Stimulated activated naive CD4-positive, alpha-beta T cell (primary cell): ENCODE measurements at places on chromosomes 7 and 10.
A peak's percentile ranks its signal among the peaks of the same experiment; 100 is the strongest.

- DNase-seq = peak; percentile 32
Measured at GRCh38 chr7:138625849-138626230, 75.3 kb downstream of the SVOPL start.

- DNase-seq = no peak
Measured at GRCh38 chr10:7485244-7485556, 74.4 kb upstream of the SFMBT2 start.

- no peak for DNase-seq
Measured at GRCh38 chr10:79182781-79183467, 114.2 kb downstream of the ZMIZ1 start.

- no peak for DNase-seq
Measured at GRCh38 chr7:44288811-44289340, 36.5 kb downstream of the CAMK2B start.

GRCh38 chr10:108908096-108908495 is 1015.2 kb downstream of the XPNPEP1 start:
- DNase-seq = no peak
